ENCODE measurements at places on chromosomes 11 and 22.
A peak's percentile ranks its signal among the peaks of the same experiment; 100 is the strongest.

DNA sequence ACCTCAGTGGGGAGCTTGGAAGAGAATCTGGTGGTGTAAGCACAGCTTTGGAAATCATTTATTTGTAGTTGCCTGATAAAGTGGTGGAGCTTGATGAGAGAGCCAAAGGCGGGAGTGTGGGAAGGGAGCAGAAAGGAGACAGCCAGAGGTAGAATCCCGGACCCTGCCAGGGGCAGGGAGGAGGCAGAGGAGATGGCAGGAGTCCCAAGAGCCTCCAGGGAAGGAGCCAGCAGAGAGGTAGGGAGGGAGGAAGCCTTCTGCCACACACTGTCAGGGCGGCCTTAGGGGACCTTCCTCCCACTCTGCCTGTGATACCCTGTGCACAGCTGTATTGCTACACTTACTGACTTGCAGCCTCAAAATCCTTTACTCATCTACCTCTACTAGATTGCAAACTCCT, 15.4 kb downstream of the SCUBE2 start:
- no peak for DNase-seq
- H3K4me1 ChIP-seq, result no peaks in the 10 kb centered on the region
- no peak overlapping the region for H3K27ac ChIP-seq
- H3K27me3 ChIP-seq, result peaks cover 29% of the 10 kb centered on the region
- no peaks in the 10 kb centered on the region for H3K36me3 ChIP-seq

DNA sequence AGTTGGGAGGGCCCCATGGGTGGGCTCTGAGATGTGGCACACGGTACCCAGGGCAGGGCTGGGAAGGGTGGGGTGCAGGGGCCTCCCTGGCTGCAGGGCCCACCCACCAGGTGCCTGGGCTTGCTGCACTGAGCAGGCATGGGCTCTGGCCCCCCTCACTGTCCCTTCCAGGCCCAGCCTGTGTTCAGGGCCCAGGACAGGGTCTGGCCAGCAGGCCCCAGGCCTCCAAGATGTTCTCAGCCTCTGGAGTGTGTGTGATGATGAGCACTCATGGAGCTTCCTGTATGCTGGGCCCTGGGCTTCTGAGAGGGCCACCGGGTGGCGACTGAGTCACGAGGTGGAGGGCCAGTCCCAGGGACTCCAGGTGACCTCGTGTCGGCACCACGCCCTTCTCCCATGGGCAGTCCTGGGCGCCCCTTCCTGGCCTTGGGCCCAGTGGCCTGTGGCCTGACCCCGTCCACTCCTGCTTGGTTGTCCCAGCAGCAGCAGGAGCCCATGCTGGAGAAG, 55.9 kb upstream of the CCDC188 start:
- H3K36me3 ChIP-seq, result no peaks in the 10 kb centered on the region
- H3K27me3 ChIP-seq, result peaks cover 21% of the 10 kb centered on the region
- H3K4me1 ChIP-seq, result peaks cover 53% of the 10 kb centered on the region

DNA sequence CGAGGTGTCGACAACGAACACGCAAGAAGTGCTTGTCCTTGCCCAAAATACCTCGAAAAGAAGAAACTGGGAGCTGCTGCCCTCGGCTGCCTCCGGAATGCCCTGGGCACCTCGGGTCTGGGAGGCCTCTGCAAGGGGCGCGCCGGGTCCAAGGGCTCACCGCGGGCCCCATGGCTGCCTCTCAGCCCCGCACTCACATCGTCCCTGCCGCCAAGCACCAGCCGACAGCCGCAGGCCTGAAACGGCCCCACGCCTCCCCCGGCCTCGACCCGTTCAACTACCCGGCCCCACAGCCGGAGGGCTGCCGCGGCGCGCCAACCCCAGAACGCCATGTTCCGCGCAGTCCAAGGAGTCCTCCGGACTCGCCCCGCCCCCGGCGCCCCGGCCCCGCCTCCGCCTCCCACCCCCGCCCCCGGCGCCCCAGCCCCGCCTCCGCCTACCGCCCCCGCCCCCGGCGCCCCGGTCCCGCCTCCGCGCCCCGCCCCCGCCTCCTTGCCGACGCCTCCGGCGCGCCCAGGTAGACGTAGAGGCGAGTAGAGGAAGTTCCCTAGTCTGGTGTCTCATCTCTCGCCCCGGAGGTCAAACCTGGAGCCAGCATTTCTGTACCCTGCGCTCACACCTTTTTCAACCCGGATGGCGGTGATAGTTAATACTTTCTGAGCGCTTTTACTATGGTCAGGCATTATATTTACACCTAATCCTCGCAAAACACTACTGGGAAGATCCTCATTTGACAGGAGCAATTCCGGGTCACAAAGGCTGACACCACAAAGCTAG, at the start of gene SIRT3:
Gene SIRT3 (minus strand): TSS at position 346 of the 777 bp plus-strand sequence. CDS start 14 bp downstream, at position 332.
- peak within 1 kb of the TSS; percentile 99 for H3K27ac ChIP-seq
- peaks cover 5% of the 10 kb centered on the region for H3K36me3 ChIP-seq
- no peaks in the 10 kb centered on the region for H3K27me3 ChIP-seq
- H3K4me3 ChIP-seq, result peak within 1 kb of the TSS; percentile 96
- H3K4me1 ChIP-seq, result peaks cover 25% of the 10 kb centered on the region

- DNase-seq, result no peak
- no peaks in the 10 kb centered on the region for H3K27me3 ChIP-seq
- H3K36me3 ChIP-seq, result no peaks in the 10 kb centered on the region
- H3K27ac ChIP-seq, result no peak overlapping the region
- H3K4me1 ChIP-seq, result no peaks in the 10 kb centered on the region
- no peak overlapping the region for H3K4me3 ChIP-seq
Observed at GRCh38 chr11:21198498-21198897, 529.1 kb downstream of the NELL1 start.

- peaks cover 9% of the 10 kb centered on the region for H3K27me3 ChIP-seq
- H3K4me1 ChIP-seq, result no peaks in the 10 kb centered on the region
- no peak for DNase-seq
- no peaks in the 10 kb centered on the region for H3K36me3 ChIP-seq
- H3K27ac ChIP-seq, result no peak overlapping the region
Observed at GRCh38 chr22:25478528-25478927, 85.9 kb upstream of the GRK3 start.

- peaks cover 3% of the 10 kb centered on the region for H3K27me3 ChIP-seq
- no peaks in the 10 kb centered on the region for H3K36me3 ChIP-seq
- peaks cover 67% of the 10 kb centered on the region for H3K4me1 ChIP-seq
- no peak overlapping the region for H3K4me3 ChIP-seq
- no peak for DNase-seq
- H3K27ac ChIP-seq, result peak overlapping the region; percentile 92
Observed at GRCh38 chr11:47393163-47394049, 15.0 kb upstream of the SLC39A13 start.

DNA sequence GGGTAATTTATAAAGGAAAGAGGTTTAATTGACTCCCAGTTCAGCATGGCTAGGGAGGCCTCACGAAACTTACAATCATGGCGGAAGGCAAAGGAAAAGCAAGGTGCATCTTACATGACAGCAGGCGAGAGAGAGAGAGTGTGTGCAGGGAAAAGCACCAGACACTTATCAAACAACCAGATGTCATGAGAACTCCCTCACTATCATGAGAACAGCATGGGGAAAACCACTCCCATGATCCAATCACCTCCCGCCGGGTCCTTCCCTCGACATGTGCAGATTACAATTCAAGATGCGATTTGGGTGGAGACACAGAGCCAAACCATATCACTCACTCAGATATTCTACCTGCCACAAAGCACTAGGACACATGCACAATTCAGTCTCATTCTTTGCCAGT, 48.1 kb upstream of the HMGXB4 start:
- no peak overlapping the region for H3K4me3 ChIP-seq
- H3K27ac ChIP-seq, result no peak overlapping the region
- no peaks in the 10 kb centered on the region for H3K4me1 ChIP-seq
- no peaks in the 10 kb centered on the region for H3K36me3 ChIP-seq
- no peak for DNase-seq

DNA sequence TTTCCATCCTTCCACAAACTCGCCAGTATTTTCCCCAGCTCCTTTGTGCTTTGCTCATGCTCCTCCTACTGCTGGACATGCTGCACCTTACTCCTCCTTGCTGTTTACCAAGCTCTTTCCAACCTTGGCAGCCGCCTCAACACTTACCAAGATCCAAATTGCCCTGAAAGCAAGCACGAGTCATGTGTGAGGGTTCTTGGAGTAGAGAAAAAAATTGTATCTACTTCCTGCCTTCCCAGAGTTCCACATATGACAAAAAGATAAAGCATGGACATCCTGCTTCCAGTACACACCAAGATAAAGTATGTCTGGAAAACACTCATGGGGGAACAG, 767.5 kb downstream of the NTM start:
- DNase-seq, result no peak
- no peaks in the 10 kb centered on the region for H3K4me1 ChIP-seq
- H3K27me3 ChIP-seq, result no peaks in the 10 kb centered on the region

DNA sequence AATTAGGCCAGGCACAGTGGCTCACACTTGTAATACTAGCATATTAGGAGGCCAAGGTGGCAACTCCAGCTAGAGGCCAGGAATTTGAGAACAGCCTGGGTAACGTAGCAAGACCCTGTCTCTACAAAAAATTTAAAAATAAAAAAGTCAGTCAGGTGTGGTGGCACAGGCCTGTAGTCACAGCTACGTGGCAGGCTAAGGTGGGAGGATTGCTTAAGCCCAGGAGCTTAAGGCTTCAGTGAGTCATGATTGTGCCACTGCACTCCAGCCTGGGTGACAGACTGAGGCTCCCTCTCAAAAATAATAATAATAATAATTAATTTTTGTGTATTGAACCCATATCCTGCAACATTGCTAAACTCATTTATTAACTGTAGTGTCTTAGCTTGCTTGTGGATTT, 15.3 kb upstream of the TRIM29 start:
- no peak overlapping the region for H3K27ac ChIP-seq
- no peaks in the 10 kb centered on the region for H3K4me1 ChIP-seq
- H3K27me3 ChIP-seq, result no peaks in the 10 kb centered on the region
- H3K36me3 ChIP-seq, result no peaks in the 10 kb centered on the region
- no peak overlapping the region for H3K4me3 ChIP-seq

DNA sequence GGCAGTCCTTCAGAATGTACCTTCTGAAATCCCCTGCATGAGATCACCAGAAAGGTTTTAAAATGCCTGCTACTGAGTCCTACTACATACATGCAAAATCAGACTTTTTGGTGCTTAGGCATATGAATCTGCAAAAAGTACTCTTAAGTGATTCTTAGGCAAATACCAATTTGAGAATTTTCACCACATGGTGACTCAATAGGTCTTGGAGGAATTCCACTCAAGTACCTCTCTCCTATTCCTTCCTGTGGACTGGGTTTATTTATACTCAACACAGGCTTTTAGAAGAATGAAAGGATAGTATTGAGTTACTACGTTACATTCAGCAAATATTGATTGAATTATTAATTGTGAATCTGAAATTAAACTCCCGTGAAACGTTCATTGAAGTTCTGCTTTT, 223.9 kb downstream of the CNTN5 start:
- no peak overlapping the region for H3K4me3 ChIP-seq
- no peaks in the 10 kb centered on the region for H3K4me1 ChIP-seq
- H3K27ac ChIP-seq, result no peak overlapping the region
- H3K27me3 ChIP-seq, result no peaks in the 10 kb centered on the region

DNA sequence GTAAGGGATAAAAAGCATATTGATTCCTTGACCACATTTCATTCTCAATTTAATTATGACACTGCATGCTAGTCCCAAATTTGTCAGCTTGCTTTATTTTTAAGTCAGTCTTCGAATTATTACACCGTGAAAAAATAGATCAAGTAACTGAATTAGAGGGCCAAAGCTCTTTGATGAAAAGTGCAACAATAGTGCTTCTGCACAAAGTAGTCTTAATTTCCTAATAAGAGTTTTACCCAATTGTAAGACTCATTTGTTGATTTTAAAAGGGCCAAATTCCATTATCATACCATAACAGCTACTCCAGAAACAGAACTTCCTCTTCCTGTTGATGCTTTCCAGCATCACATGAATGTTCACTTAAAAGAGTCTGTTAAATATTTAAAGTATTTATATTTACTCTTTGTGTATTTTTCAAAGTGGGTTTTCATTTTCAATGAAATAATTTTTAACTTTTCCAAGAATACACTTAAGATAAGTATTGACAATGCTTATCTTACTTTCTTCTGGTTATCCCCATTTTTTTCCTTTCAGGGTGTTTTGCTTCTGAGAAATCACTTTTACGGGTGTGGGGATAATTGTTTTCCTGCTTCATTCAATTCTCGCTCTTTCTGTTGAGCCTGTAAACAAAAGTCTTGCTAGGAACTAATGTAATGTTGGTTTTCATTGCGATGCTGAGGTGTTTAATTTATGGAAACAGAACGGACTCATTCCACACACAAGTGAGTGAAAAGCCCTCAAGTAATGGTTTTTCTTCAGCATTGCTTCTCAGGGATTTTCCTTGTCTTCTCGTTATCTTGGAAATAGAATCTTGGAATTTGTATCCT, 2.1 kb downstream of the ARHGEF12 start:
- peaks cover 25% of the 10 kb centered on the region for H3K27me3 ChIP-seq
- H3K4me3 ChIP-seq, result no peak overlapping the region
- no peak for DNase-seq
- H3K4me1 ChIP-seq, result peaks cover 21% of the 10 kb centered on the region
- H3K27ac ChIP-seq, result no peak overlapping the region
- H3K36me3 ChIP-seq, result no peaks in the 10 kb centered on the region

- peak; percentile 48 for DNase-seq
- H3K36me3 ChIP-seq, result peaks cover 28% of the 10 kb centered on the region
- peak within 1 kb of the TSS; percentile 88 for H3K4me3 ChIP-seq
- peaks cover 51% of the 10 kb centered on the region for H3K4me1 ChIP-seq
- no peaks in the 10 kb centered on the region for H3K27me3 ChIP-seq
Observed at GRCh38 chr11:117232092-117232878, at the start of gene RNF214. Gene RNF214, plus strand, starts transcription at chr11:117232671. Its CDS starts 1,602 bp downstream, at chr11:117234273.

GRCh38 chr11:45224766-45225165, 61.4 kb downstream of the SYT13 start:
- H3K4me1 ChIP-seq, result no peaks in the 10 kb centered on the region
- peaks cover 17% of the 10 kb centered on the region for H3K36me3 ChIP-seq
- no peak overlapping the region for H3K27ac ChIP-seq

DNA sequence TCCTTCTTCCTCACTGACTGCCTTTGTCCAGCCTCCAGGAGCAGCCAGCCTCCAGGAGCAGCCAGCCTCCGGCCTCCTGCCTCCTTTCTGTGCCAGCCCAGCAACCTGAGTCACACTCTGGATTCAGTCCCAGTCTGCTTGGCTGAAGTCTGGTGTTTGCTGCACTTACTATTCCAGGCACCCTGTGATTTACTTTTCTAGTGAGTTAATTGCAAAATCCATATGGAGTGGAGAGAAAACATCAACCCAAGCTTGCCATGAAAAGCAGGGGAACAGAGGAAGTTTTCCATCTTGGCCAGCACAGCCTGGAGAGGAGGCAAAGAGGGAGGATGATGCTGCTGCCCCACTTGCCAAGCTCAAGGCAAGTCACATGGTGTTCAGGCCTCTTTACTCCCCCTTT, 400.5 kb downstream of the TENM4 start:
- no peaks in the 10 kb centered on the region for H3K27me3 ChIP-seq
- no peak overlapping the region for H3K4me3 ChIP-seq
- H3K4me1 ChIP-seq, result no peaks in the 10 kb centered on the region

- H3K4me3 ChIP-seq, result no peak overlapping the region
- H3K27me3 ChIP-seq, result peaks cover 66% of the 10 kb centered on the region
- H3K27ac ChIP-seq, result peak overlapping the region; percentile 48
- H3K36me3 ChIP-seq, result no peaks in the 10 kb centered on the region
- peaks cover 12% of the 10 kb centered on the region for H3K4me1 ChIP-seq
Observed at GRCh38 chr11:119318240-119319135, 1.6 kb upstream of the MCAM start.
